ENCODE measurements at places on chromosomes 2 and 18.

GRCh38 chr2:189427872-189428271, 13.4 kb upstream of the WDR75 start:
- no peak for DNase-seq

- DNase-seq = no peak
Observed at GRCh38 chr2:103353774-103354173, 591.9 kb downstream of the TMEM182 start.

DNA sequence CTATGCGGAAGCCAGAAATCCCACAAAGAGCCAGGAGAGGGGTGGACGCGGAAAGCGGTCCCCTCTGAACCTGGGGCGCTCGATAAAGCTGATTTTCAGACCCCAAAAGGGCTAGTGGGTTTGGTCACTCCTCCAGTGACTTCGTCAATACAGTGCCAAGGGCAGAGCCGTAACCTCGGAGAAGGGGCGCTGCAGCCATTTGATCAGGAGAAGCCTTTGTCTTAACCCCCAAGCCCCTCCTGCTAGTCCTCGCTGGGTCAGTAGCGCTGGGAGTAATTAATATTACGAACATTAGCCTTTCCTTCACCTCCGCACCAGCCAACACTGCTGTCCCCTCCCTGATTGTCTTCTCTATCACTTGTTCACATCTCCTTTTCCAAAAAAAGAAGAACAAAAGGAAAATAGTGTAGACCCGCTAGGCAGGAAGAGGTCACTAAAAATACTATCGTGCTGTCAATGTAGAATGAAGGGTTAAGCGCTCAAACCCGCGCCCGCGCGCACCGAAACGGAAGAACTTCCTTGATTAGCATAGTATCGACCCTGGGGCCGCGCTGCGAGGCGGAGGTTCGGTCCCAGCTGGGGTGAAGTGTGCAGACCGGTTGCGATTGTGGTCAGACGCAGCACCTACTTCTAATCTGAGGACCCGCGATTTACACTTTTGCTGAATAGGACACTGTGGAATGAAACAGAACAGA, 63.2 kb upstream of the MAPRE2 start:
- peak; percentile 47 for DNase-seq

DNA sequence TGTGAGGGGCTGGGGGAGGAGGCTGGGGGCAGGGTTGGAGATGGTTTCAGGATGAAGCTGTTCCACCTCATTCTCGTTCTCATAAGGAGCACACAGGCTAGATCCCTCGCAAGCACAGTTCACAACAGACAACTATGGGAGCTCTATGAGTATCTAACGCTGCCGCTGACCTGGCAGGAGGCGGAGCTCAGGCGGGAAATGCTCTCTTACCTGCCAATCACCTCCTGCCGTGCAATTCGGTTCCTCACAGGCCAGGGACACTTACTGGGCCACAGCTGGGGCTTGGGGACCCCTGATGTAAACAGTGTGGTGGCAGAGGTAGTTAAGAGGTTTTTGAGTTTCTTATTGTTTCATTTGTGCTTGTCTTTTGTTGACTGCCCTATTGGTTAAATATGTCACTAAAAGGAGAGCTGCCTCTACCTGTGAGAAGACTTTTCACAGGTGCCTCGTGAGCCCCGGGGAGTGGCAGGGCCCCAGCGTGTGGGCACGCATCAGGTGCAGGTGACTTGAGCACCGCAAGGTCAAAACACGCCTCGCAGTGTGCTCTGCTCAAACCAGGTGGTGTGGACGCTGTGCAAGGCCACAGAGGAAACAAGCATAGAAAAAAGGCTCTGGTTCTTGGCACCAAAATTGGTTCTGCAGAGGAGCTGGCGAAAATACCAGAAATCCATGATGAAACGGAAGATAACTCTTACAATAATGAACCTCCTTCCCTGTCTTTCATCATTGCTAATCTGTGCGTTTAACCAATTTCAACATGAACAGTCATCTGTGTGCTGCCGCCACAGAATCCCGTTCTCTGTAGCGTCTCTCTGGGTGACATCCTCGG, 10.2 kb downstream of the MLPH start:
- no peak for DNase-seq

DNA sequence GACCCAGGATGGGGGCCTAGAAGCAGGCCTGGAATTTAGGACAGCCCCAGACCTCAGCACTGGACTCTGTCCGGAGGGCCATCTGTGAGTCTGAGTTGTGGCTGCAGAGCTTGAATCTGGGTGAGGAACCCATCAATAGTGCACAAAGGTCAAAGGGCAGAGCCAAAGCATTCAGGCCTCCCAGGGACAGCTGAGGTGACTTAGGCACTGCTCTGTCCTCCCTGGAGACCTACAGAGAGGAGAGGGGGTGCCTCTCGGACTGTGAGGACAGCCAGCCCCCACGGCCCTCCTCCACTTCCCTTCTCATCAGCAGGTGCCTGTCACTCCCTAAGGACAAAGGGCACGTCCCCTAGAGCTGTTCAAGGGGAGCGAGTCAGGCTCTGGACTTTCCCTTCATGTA, 25.1 kb upstream of the PRLH start:
- DNase-seq = no peak

DNA sequence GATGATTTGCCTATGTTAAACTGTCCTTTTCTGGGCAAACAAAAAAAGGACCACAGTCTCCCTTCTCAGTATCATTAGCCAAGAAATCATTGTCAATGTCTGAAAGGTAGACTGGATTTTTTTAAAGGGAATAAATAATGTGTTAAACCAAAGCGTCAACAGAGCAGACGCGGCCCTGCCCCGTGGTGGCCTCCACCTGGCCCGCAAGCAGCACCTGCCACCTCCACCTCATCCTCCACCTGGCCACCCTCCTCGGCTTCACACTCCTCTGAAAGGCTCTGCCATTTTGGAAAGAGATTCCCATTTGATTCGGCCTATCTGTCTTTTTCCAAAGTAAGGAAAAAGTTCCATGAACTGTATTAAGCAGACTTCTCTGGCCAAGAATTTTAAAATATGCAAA, 67.9 kb upstream of the TMEM200C start:
- no peak for DNase-seq

DNA sequence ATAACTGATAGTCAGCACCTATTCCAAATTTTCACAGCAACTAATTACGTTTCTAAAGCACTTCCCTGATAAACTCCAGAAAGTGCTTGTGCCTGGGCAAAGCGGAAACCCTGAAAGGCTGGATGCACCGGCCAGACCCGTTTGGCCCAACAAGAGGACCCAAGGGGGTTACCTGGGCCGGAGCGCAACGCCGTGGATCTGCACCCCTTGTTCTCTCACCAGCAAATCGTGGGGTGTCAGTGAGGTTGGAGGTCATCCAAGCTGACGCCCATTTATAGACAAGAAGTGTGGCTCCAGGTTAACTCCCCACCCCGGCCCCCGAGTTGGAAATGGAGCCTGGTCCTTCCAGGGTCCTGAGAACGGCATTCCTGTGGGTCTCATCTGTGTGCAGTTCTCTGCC, 167.0 kb upstream of the HDAC4 start:
- no peak for DNase-seq

- DNase-seq = no peak
Observed at GRCh38 chr2:95041824-95042442, 16.4 kb downstream of the MAL start.

DNA sequence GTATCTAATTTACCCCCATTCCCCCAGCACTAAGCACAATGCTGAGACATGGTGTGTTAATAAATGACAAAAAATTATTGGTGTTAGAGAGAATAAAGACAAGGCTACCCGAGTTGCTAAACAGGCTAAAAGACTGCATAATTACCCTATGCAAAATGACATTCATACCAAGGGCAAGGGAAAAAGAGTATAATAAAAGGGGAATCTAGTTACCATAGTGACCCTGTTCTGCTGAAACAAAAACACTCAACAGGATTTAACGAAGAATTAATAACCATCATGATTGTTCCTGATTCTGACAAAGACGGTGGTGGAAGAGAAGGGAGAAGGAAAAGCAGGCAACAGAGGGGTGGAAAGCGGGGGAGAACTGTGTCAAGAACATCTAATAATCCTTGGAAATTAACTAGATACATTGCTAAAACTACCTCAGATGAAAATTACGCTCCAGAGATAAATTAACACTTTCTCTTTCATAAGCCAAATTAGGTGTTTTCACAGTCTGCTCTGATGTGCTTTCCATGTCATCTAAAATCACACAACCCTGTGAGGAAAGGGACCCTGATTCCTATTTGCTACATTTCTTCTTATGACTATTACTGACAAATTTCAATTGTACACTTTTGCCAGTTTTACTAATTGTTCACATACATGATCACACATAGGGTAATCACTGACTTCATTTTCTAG, 25.5 kb downstream of the TTR start:
- no peak for DNase-seq

GRCh38 chr18:55007602-55008001, 48.3 kb upstream of the CCDC68 start:
- DNase-seq = no peak

GRCh38 chr18:53682796-53683195, 541.7 kb downstream of the MBD2 start:
- DNase-seq = no peak

- no peak for DNase-seq
Observed at GRCh38 chr2:10709290-10709939, 12.0 kb upstream of the ATP6V1C2 start.

GRCh38 chr2:1489486-1489885, 76.2 kb downstream of the TPO start:
- no peak for DNase-seq

GRCh38 chr18:47773931-47774330, 156.5 kb downstream of the SMAD2 start:
- DNase-seq = no peak

DNA sequence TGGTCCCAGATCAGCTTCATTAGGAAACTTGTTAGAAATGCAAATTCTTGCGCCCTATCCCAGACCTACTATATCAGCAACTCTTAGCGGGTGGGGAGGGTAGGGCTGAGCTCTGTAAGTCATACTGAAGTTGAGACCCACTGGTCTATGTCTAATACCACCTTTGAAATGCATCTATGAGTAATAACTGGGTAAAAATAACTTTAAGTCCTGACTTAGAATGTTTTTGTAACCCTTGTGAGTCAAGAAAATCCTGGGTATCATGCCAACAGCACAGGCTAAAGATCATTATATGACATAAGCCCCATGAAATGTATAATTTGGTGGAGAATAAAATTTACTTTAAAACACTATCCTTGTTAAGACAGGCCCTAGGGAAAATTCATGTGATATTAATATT, 41.4 kb downstream of the PRKD3 start:
- DNase-seq = no peak

GRCh38 chr2:56291711-56292110, 107.9 kb downstream of the CCDC85A start:
- no peak for DNase-seq

- peak; percentile 14 for DNase-seq
Observed at GRCh38 chr2:205130111-205130829, 552.0 kb upstream of the NRP2 start.

DNA sequence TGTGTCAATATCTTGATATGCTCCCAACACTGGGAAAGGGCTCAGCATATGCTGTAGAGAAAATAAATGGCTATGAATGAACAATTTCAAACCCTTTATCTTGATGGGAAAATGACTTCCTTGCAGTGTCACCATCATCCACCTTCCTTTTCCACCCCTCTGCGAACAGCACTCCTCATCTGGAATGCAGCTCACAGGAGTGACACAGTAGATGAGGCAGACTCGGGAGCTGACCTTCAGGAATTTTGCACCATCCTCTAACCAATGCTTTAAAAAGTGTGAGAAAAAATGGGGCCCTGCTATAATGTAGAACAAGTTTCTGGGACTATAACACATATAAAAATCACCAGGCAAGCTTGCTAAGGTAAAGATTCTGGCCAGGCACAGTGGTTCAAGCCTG, 41.3 kb upstream of the YPEL5 start:
- DNase-seq = no peak

GRCh38 chr2:231390667-231391066, 4.8 kb upstream of the B3GNT7 start:
- DNase-seq = no peak

DNA sequence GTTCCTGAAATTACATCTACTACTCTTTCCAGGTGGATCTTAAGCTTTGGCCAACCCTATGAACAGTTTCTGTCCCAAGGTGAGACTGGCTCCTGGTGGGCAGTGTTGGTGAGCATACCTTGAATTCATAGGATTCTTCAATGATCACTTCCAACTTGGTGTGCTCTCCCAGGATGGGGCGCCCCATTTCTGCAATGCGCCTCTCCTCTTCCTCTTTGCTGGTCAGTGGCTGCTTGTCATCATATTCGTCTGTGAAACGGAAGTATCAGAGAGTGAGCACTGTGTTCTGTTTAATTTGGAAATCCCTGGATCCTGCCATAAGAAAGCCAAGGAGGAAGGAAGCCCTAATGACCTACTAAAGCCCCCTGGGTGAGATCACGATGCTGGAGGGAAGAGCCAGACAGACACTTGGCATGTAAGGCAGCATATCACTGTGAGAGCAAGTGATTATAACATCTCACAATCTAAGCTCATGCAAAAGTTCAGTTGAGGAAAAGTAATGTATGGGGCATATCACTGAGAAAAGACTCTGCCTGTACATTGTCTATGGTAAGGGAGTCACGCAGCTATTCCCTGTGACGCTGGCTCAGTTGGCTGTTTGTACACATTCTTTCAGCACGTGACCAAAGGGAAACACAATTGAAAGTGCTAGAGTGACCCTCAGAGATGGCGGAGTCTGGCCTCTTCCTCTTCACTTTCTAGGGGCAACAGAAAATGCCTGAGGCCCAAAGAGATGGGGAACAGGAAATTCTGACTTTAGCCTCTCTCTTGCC, 287.0 kb downstream of the SLC8A1 start:
- DNase-seq = no peak

GRCh38 chr2:149145314-149146295, 107.1 kb downstream of the LYPD6B start:
- DNase-seq = no peak

DNA sequence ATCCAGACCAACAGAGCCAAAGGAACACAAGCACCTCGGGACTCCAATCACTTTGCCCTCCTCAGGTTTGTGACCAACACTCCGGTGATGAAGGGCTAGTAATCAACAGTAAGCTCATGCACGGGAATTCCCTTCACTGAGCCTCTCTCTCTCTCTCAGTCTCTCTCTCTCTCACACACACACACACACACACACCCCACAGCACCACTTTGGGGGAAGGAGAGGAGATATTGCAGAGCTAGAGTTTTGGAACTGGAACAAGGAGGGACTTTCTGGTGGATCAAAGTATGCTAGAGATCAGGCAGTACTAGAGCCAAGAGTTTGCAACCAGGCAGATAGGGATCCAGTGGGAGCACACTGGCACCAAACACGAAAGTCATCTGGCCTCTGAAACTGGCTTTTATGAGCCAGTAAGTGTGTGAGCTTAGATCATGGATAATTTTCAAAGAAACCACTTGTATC, 98.7 kb downstream of the ANKRD44 start:
- DNase-seq = peak; percentile 60

Measured in CD4-positive, alpha-beta T cell treated with Interleukin-10 for 1 hour (primary cell).